ENCODE measurements at places on chromosomes 7 and 10.

DNA sequence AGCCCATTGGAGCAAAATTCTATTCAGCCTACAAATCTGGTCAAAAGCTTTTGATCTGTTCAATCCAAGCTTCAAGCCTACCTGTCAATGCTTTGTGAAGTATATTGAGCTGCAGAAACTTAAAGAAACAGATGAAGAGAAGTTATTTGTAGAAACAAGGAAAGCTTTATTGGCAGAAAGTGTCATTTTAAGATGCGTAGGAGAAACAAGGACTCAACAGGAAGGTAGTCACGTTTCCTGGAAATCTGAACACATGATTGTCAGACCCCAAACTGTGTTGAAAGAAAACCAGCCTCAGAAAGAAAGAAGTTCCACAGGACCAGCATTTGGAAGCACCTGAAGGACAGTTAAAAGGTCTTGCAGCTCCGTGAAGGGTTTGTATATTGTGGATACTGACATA is 34.8 kb upstream of the PURB start:
- DNase-seq, result no peak

GRCh38 chr10:6201516-6201975 is 1.2 kb upstream of the PFKFB3 start:
- DNase-seq, result no peak

DNA sequence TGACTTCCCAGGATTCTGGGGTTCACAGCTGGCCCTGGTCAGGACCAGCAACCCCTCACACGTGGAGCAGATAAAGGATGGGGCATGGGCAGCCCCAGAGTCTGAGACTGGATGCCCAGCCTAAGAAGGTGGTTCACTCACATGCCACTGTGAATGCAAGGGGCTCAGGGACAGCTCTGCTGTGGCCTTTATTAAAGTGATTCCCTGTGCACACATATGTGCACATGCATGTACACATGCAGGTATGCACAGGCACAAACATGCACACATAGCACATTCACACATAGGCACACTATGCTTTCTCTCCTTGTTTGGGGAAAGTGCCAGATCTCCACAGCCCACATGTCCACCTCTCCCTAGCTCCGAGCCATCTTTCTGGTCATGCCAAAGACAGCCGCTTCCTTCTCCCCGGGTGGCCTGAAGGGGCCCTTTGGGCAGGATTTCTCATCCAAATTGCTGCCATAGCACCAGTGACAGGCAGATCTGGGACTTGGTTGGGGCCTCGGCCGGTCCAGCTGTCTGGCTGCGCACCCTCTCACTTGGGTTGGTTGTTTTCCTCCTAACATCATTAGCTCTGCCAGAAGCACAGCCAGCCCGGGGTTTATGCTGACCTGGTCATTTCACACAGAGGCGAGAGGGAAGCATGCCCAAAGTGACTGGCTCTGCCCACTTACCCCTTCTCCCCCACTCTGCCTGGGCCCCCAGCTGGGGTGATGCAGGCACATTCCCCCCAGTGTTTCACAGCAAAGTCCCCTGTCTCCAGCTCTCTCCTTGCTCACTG is 1.4 kb downstream of the GCK start:
- DNase-seq, result no peak

DNA sequence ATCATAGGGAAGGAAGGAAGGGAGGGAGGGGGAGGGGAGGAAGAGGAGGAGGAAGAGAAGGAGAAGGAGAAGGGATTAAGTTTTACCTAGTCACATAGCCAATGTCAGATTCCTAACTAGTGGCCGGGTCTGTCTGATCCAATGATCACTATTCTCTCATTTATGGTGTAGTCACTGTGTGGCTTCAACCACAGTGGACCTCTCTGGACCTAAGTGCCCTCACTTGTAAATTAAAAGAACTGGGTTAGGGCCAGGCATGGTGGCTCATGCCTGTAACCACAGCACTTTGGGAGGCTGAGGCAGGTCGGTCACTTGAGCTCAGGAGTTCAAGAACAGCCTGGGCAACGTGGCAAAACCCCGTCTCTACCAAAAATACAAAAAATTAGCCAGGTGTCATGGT is 6.6 kb upstream of the SERPINE1 start:
- no peak for DNase-seq

- DNase-seq, result no peak
Observed at GRCh38 chr10:47367646-47368045, 16.4 kb downstream of the ZNF488 start.

GRCh38 chr10:130244928-130245495 is 108.8 kb downstream of the GLRX3 start:
- no peak for DNase-seq

GRCh38 chr10:87942884-87943527 is 79.6 kb downstream of the PTEN start:
- DNase-seq, result no peak

DNA sequence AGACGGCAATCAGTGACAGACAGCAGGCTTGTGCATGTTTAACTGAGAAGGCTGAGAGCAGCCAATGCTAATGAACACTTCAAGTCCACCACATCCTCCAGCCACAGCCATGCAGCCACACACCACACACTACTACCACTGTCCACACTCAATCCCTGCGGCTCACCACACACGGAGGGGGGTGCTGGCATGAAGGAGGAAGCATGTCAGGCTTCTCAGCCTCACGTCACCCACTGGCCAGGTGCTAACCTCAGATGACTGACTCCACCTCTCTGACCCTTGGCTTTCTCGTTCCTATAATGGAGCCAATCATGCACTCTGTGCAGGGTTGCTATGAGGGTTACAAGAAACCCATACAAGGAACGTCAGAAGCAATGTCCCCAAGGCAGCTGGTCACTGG is 165.4 kb upstream of the RNF32 start:
- DNase-seq, result no peak

- no peak for DNase-seq
Observed at GRCh38 chr10:83647526-83647925, 491.8 kb upstream of the GHITM start.

GRCh38 chr7:24828891-24829661 is 71.8 kb upstream of the GSDME start:
- DNase-seq, result no peak

DNA sequence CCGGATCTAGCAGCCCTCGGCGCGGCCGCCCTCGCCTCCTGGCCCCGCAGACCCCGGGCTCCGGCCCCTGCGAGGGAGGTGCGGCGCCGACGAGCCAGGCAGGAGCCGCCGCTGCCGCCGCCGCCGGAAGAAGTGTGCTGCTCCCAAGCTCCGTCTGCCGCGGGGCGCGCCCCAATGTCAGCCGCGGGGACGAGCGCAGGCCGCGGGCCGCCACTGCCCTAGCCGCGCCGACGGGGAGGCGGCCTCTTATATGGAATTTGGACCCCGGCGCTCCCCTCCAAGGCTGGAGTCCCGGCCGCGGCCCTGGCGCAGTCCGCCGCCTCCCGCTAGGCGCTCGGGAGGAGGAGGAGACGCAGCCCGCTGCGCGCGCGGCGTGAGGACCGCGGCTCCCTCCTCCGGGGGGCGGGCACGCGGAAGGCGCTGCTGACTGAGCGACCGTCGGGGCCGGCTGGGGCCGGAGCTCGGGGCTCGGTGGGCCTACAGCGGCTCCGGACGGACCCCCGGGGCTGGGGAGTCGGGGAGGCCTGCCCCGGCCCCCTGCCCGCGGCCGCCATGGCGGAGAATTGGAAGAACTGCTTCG is at the start of gene TRIM8:
TRIM8 (plus strand) TSS at position 414 of the 580 bp plus-strand sequence; CDS start at position 553, 139 bp downstream.
- DNase-seq, result no peak

DNA sequence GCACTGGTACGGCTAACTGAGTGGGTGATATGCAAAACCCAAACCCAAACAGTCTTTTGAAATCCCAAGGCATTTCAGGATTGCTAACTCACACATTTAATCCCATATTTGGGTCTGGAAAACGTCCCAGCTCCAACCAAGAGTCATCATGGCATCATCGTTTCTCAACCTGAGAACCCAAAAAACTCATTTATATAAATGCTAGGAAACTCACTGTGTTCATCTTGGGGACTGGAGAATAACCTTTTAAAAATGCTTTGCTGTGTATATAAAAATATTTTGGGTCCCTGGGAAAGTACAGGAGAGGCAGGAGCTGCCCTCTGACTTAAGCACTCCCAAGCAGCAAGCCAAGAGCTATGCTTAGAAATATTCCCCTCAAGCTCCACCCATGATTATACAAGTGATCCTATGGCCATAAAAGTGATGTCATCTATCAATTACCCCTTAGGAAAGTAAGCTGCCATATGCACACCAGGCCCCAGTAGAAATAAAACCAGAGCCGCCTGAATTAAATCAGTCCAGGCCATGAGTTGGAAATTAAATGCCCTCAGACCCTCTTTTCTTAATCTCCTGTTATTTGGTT is 352.1 kb downstream of the FRMD4A start:
- DNase-seq, result peak; percentile 86

GRCh38 chr10:33370434-33370930 is 36.0 kb upstream of the NRP1 start:
- DNase-seq, result no peak

GRCh38 chr7:115221456-115221855 is 299.6 kb downstream of the MDFIC start:
- peak; percentile 16 for DNase-seq

DNA sequence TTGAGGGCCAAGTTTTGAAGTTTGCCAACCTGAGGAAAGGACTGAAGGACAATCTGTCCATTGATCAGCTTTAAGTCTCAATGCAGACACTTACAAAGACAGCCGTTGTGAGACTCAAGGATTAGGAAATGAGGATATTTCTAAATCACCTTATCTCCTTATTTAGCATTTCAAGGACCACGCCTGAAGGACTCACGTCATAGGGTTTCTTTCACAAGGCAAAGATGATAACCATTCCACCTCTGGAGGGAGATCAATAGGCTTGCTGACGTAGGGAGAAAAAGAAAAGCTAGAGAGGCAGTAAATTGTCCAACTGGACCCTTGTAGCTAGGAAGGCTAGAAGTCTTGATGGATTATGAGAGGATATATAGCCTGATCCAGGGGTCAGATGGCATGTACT is 3.3 kb upstream of the ASB4 start:
- no peak for DNase-seq

DNA sequence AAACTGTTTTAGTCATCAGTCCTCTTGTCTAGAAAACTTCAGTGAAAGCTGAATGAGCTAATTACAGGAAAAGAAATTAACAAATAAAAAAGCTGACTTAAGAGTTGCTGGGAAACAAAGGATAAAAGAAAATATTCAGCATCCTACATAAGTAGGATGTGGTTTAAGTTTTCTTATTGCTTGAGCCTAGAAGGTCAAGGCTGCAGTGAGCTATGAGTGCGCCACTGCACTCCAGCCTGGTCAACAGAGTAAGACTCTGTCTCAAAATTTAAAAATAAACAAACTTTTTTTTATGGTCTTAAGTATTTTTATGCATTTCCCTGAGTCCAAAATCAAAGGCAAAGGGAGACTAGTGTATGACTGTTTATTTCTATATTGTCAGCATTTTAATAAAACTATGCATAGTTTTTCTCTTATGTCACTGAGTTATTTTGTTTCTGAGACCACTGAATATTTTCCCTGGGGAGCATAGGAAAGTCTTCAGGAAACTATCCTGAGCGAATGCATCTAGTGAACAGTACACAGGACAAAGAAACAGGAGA is 40.0 kb upstream of the LRRN3 start:
- DNase-seq, result no peak

- no peak for DNase-seq
Observed at GRCh38 chr10:29841724-29842649, 207.2 kb upstream of the SVIL start.

GRCh38 chr7:45184326-45185027 is 26.9 kb downstream of the RAMP3 start:
- DNase-seq, result no peak

DNA sequence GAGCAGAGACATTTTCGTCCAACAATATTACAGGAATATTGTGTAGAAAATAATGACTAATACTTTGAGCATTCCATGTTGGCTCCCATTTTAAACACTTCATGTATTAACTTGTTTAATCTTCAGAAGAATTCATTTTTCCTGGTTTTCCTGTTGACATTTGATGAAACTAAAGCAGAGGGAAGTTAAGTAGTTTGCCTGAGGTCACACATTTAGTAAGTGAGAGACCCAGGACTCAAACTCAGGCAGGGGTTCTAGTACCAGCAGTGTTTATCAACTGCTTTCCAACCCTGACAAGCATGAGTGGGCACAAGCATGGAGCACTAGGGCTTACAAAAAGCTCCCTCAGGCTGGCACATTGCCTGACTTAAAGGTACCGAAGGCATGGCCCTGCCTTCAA is 719.1 kb downstream of the AUTS2 start:
- DNase-seq, result no peak

DNA sequence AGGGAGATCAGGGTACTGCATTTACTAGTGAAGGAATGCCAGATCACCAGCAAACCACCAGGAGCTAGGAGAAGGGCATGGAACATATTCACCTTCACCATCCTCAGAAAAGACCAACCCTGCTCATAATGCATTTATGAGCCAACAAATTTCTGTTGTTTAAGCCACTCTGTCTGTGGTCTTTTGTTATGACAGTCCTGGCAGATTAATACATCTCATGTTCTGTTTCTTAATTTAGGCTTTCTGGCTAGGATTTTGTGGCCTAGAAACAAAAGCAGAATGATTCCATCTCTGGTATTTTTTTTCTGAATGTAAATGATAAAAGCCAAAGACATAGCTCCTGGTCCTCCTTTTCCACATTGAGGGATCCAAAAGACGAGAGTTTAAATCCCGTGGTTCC is 797.9 kb downstream of the TYW1 start:
- DNase-seq, result no peak

DNA sequence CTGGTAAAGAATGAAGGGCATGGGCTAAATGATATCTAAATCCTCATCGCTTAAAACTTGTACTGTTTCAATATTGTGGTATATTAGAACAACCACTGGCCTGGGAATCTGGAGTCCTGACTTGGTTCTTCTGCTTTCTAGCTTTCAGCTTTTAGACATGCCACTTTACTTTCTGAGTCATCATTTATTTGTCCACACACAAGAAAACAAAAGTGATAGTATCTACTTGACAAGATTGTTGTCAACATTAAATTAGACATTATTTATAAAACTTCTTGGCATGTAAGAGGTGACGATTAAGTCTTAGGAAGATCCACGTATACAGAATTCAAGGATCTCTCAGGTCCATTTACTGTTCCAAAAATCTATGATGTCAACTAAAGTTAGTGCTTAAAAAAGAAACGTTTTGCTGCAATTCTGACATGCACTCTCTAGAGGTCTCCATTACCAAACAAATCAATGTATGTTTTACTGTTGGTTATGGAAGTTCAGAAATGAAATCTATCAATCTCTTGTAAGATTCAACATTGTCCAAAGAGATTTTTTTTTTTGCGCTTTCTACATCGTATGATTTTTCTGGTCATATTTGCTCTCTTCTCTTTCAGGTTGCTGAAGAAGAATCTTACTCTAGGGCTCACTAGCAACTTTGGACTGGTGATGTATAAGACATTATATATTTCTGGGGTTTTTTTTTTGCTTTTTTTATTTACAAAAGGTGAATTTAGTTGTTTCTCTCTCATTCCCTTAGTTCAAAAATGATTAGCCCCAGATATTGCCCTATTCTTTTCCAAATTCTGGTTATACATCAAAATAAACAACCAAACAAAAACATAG is 53.6 kb upstream of the DYNC1I1 start:
- DNase-seq, result no peak

DNA sequence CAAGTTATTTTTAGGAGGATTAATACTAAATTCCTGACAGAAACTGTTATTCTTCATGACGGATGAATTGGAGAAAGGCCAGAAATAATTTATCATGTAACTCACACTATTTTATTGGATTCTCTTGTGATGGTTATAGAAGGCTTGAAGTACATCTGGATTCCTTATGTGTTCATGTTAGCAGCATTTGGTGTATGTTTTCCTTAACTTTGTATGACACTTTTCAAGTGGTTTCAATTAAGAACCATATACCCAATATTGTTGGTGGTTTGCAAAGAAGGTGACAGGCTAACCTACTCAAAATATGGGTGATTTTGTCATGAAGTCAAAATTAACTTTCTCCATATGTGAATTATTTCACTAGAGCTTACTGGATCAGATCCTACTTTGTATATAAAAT is 532.2 kb upstream of the CNTNAP2 start:
- DNase-seq, result no peak

- peak; percentile 35 for DNase-seq
Observed at GRCh38 chr7:87876869-87877234, 559 bp downstream of the DBF4 start.
